ENCODE measurements at places on chromosomes 1 and 21. TPM values are rescaled to one million over a fixed set of nuclear protein-coding genes. Genes with fewer than 3 reads are reported as not detected.

FTCD gene
- 9.6 TPM for total RNA-seq

KLHDC7A gene
- total RNA-seq: 10.9 TPM

CELA2A gene
- 1.1 TPM for total RNA-seq

FMO5 gene
- 1.7 TPM for total RNA-seq

LRRC38 gene
- total RNA-seq: 0.25 TPM

PGM1 gene
- total RNA-seq: 111 TPM

LRRC7 gene
- total RNA-seq: not detected

FCRL5 gene
- total RNA-seq: 0.70 TPM

RORC gene
- 0.30 TPM for total RNA-seq

CNR2 gene
- total RNA-seq: not detected

DNA sequence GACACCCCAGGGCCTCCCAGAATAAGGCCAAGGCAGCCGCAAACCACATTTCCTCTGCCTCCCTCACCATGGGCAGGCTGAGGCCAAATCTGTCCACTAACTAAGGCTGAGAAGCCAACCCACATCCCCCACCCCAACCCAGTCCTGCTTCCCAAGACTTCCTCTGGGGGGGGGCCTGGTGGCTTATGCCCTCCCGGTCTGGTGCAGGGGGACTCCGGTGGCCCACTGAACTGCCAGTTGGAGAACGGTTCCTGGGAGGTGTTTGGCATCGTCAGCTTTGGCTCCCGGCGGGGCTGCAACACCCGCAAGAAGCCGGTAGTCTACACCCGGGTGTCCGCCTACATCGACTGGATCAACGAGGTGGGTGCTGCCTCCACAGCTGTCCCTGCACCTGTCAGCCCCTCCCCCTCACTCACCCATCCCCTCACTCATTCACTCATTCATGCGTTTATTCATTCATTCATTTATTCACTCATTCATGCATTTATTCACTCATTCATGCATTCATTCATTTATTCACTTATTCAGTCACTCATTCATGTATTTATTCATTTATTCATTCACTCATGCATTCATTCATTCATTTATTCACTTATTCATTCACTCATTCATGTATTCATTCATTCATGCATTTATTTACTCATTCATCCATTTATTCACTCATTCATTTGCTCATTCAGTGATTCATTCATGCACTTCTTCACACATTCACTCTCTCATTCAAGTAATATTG lies 7.3 kb downstream of the CTRC start:
- no peak for DNase-seq

DNA sequence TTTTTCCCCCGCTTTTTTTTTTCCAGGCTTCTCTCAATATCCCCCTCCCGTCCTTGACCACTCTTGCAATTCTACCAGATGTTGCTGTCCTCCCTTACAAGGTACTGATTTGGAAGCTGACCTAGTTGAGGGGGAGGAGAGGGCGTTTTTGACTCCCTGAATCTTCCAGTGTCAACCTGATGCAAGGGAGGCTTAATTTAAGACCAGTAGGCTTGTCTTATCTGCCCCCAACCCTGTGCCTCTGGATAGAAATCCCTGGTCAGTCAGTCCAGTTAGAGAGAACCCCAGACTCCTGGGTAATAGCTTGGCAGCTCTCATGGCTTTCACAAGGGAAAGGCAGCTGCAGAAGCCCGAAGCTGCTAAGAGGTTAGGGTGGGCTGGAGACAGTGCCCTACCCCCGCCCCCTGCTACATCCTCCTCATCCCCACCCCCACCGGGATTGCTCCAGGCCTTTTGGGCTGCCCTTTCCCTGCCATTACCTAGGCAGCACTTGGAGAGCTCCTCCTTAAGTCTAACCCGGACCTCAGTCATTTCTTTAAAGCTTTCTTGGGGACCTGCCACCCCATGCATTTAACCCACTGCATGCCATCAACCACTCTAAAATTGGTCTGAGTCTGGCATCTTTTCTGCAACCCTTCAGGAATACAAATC lies 3.6 kb downstream of the ACKR1 start:
- peak; percentile 54 for DNase-seq

GRCh38 chr1:208850442-208850841 lies 606.3 kb upstream of the PLXNA2 start:
- DNase-seq: no peak

GRCh38 chr1:52266507-52266906 lies 99.5 kb downstream of the CC2D1B start:
- DNase-seq: no peak

- no peak for DNase-seq
Observed at GRCh38 chr1:208053661-208054060, 142.7 kb upstream of the CD34 start.

DNA sequence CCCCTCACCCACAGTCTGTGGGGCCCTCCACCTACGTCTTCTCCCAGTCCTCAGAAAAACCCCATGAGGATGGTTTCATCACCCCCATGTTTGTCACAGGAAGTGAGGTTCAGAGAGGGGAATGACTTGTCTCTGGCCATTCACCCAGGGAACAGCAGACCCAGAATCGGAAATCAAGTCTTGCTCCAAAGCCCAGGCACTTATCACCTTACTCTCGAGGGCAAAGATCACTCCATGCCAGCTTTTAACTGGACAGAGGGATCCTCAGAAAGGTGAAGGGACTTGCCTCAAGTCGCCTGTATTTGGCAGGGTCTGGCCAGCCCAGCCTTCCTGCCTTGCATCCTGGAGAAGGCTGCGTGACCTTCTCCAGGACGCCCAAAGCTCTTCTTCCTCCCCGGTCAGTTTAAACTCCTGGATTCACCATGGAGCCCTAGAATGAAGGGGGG lies 57.9 kb upstream of the SSBP3 start:
- DNase-seq: no peak

GRCh38 chr1:55234016-55234415 lies 18.9 kb upstream of the USP24 start:
- no peak for DNase-seq

DNA sequence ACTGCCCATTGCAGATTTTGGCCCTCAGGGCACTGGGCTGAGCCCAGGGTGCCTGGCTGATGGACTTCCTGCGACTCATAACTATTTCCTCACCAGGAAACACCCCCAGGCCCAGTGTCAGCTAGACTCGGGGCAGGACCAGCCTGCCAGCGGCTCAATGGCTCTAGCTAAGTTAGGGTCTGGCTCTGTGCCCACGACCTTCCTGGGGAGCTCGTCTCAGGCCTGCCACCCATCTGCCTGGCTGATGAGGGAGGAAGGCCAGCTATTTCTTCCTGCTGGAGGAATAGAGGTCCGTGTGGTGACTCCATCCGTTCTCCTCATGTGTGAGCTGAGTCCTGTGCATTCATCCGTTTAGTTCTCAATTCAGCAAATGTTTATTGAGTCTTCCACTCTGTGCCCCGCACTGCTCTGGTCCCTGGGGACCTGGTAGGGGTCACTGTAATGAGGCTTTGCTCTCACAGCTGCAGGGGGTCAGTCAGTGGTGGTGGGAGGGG lies 44.5 kb downstream of the KIRREL1 start:
- DNase-seq: no peak

GRCh38 chr1:99122039-99122438 lies 117.4 kb upstream of the PLPPR5 start:
- no peak for DNase-seq

DNA sequence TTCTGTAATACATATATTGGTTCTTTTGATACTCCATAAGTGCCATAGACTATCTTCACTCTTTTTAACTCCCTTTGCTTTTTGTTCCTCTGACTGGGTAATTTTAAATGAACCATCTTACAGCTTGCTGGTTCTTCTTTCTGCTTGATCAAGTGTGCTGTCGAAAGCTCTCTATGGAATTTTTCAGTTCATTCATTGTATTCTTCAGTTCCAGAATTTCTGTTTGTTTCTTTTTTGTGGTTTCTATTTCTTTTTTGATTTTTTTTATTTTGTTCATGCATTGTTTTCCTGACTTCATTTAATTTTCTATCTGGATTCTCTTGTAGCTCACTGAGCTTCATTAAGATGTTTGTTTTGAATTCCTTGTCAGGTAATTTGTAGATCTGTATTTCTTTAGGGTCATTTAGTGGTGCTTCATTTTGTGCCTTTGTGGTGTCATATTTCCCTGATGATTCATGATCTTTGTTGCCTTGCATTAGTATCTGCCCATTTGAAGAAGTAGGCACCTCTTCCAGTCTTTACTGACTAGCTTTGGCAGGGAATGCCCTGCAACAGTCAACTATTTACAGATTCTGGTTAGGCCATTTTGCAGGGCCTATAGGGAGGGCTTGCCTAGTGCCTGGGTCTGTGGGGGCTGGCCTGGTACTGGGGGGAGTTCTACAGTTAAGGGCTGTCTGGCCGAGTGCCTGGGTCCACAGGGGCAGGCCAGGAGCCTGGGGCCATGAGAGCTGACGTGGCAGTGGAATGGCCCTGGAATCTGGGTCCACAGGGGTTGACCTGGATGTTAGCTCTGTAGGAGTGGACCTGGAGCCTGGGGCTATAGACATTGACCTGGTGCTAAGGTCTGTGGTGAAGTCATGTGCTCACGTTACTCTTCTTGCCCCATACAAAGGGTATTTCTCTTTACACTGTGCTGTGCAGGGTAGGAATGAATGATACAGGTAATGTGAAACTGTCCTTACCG lies 89.7 kb downstream of the MAGI3 start:
- DNase-seq: no peak

GRCh38 chr1:109356915-109357314 lies 40.8 kb downstream of the SORT1 start:
- DNase-seq: no peak

DNA sequence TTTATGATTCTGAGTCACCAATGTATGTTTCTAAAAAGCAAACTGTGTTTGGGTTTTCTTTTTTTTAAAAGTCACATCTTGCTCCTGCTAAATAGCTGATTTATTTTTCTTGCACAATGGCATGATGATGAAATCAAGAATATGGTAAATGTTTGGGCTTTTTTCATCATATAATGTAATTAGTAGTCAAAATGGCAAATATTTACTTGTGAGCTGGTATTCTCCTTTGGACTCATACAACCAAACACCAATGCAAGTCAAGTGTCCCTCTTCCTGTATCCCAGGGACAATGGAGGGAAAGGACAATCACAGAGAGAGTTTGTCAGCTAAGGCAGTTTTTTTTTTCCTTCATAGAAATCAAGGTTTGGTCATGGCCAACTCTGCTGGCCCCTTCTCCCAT lies 94.6 kb upstream of the RALGPS2 start:
- DNase-seq: no peak

DNA sequence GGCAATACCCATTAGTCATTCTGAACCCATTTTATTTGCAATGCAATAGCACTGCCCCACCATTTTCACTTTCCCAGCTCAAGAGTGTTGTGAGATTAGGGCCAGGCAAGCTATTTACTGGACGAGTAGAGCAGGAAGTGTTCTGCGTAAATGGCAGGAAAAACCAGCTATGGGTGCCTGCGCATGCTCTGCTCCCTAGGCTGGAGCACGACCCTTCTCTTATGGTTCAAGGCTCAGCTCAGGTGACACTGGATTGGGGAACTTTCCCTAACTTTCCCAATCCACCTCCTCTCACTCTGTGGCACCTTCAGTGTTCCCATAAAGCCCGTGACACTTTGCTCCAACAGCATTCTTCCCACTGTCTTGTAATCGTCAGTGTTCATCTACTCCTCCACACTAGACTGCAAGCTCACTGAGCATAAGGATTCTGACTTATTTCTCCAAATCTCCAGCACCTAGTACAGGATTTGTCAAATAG lies 3.6 kb upstream of the MAN1A2 start:
- DNase-seq: no peak

GRCh38 chr1:228334954-228335353 lies 71.7 kb downstream of the TRIM11 start:
- no peak for DNase-seq

DNA sequence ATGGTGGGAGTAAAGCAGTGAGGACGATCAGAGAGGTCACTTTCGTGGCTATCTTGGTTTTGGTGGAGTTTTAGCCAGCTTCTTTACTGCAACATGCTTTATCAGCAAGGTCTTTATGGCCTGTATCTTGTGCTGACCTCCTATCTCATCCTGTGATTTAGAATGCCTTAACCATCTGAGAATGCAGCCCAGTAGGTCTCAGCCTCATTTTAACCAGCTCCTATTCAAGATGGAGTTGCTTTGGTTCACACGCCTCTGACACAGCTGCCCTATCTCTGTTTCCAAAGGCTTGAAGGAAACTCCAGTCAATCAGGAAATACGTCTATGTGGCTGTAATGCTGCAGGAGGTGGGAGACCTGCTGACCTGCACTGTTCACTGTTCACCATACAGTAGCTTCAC lies 146.1 kb upstream of the POGK start:
- no peak for DNase-seq

DNA sequence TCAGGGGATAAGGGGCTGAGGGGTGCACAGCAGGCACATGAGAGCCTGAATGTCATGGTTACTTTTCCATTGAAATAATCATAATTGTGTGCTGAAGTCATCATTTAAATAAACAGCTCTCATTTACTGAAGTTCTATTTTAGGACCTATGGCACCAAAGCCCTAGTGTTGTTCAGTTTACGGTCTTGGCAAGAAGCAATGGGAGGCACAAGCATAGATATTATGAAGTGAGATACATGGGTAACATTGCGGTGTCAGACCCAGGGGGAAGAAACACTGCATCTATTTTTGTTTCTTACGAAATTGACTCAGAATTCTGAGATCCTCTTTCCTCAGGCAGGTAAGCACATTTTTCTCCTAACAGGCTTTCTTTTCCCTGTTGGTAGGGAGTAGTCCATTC lies 437.8 kb upstream of the PROX1 start:
- DNase-seq: no peak

DNA sequence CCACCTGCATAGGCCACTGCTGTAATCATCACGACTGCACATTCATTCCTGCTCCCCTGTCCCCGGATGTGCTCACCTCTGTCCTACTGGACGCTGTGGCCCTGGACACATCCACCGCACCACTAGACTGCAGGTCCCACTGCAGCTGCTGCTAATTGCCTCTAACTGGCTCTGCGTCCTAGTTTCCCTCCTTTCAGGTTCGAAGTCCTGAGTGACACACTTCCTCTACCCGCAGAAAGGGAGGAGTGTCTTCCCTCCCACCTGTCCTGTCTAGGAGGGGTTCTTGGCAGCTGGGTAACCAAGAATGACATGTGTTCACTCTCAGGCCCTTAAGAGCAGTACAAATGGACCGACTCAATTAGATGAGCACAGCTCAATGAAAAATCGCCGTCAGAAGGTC lies 40.5 kb upstream of the ITPKB start:
- no peak for DNase-seq

GRCh38 chr1:19036041-19036812 lies 79.8 kb upstream of the IFFO2 start:
- DNase-seq: peak; percentile 5

GRCh38 chr1:73998348-73998959 lies 199.5 kb downstream of the LRRIQ3 start:
- DNase-seq: no peak

GRCh38 chr1:155487541-155487940 lies 75.1 kb downstream of the ASH1L start:
- no peak for DNase-seq

GRCh38 chr1:182304218-182304617 lies 87.4 kb downstream of the GLUL start:
- no peak for DNase-seq

- no peak for DNase-seq
Observed at GRCh38 chr21:36127977-36128376, 6.9 kb upstream of the CBR3 start.

DNA sequence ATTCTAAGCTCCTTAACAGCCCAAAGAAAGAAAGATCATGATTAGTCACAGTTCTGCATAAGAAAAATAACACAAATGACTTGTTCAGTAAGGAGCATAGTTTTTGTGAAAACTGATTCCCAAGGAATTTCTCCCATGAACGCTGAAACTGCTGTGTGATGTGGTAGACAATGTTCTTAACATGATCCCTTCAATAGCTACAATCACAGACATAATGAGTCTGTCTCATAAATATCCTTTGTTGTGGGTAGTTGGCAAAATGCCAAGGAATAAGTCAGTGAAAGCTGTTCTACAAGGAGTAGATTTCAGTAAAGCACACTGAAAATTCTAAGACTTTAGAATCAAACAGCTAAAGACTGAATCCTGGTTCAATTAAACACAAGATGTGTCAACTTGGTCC lies 404.8 kb downstream of the HLX start:
- no peak for DNase-seq
